ENCODE measurements at places on chromosomes 1 and 21.

- DNase-seq = no peak
These were observed 145.8 kb upstream of the SAMSN1 start for GRCh38 chr21:14691914-14692313.

DNA sequence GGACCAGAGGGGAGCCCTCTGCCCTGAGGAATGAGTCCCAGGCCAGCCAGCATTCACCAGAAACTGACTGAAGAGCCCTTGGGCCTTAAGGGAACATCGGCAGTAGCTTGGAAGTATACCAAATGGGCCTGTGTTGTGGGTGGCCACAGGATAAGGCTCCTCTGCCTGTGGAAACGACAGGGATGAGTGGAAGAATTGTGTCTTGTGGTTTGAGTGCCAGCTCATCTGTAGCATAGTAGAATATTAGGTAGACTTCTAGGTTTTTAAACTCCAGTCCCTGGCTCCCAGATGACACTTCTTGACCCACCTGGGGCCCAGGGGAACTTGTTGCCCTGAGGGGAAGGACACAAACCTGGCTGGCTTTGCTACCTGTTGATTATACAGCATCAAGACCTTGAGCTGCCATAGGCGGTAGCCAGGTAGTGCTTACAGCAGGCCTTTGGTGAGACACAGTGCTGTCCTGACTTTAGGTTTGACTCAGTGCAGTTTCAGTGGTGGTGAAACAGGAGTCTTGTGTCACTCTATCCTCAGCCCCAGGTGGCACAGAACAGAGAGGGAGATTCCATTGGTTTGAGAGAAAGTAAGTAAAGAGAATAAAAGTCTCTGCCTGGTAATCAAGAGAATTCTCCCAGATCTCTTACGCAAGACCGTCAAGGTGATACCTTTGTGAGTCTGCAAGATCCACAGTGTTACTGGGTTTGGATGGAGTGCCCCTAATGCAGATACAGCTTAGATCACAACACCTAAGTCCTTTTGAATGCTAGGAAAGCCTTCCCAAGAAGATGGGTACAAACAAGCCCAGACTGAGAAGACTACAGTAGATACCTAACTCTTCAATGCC lies 50.2 kb downstream of the RABGAP1L start:
- no peak for DNase-seq

DNA sequence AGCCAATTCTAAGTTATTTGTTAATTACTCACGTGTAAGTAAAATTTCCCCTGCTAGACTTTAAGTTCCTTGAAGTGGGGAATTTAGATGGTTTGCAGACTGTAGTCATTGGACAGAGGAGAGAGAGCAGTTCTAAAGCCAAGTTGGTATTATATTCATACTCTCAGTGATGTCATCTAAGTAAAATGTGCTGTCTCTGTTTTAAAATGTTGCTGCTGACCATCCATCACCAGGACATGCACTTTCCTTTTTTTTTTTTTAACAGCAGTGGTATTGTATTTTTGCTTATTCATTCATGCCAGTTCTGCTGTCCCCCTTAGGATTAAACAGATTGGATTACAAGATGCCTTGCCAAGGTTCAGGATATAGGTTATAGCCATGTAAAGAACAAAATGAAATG lies 2.3 kb downstream of the TTLL7 start:
- DNase-seq = no peak

DNA sequence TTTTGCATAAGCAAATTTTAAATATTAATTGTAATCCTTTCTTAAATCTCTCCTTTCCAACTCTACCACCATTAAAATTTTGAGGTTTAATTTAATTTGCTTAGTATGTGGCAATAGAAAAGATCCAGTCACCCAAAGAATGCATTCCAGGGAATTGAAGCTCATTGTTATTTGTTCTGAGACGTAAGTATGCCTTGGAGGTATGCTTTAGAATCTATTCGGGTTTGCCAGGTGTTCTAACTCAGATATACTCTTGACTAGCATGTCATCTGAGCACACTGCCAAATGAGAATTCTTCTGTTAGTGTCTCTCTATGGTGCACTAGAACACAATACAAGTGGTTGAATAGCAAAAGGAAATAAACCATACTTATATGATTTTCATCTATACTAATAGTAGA lies 813.6 kb upstream of the ADGRL2 start:
- DNase-seq = no peak

DNA sequence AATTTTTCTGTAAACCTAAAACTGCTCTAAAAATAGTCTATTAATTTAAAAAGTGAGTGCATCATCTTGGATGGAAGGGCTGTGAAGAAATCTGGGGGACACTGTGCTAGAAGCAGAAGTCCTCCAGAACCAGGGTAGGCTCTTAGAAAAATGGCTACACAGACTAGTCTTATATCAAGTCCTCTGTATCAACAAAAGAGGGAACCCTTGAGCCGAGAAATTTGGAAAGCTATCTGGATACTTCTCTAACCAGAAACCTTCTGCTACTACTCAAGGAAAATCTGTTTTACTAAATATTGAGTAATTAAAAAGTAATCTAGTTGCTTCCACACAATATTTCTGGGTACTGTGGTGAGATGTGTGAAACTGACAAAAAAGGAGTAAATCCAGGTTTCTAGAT lies 92.1 kb downstream of the WDR3 start:
- no peak for DNase-seq

All from activated T-cell treated with anti-CD3 and anti-CD28 coated beads, Interleukin-2, amount 50 U/mL, for 4 hours (primary cell).